ENCODE measurements at places on chromosomes 6 and 20.

DNA sequence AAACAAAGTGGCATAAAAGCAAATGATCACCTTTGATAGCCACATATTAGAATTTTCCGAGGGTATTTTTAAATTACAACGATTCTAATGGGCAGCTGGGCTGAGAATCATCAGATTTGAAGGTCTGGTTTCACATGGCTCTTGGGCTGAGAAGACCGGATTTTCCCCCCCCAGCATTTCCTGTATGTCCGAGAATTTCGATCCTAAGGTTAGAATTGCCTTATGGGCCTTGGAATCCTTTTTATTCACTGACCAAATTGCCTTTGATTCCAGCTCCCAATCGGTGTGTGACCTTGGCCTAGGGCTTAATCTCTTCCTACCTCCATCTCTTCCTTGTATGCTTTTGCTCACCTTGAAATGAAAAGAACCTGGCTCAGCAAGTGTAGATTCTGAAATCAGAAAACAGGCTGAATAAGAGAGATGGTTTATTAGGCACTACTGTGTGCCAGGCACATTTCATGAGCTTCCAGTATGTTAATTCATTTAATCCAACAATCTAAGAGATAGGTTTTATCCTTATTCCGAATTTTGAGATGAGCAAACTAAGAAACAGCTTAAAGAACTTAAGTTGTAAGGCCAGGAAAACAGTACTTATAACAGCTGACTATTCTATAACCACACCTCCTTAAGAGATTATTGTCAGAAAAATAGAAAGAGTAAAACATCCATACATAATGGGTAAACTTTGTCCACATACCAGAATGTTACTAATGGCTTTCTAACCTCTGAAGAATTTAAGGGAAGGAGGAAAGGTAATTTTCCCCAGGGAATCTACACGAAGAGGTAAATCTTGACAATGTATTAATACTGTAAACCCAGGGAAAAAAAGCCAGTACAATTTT, 39.4 kb downstream of the HFE start:
- no peak for DNase-seq

DNA sequence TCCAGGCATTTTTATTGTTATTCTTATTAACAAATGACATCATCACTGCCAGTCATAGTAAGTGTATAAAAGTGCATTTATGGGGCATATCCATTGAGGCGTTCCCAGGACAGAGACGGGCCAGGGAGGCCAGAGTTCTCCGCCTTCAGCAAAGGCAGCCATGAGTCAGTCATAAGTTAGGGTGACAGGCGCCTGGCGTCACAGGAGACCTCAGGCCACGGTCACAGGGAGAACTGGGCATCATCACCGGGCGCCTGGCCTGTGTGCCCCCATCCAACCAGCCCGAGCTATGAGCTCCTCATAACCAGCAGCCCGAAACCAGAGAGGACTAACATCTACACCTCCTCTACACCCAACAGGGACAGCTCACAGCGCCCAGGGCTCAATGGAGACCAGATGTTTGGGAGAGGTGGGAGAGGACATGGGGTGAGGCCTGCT, 259.2 kb downstream of the DLL1 start:
- DNase-seq, result no peak

DNA sequence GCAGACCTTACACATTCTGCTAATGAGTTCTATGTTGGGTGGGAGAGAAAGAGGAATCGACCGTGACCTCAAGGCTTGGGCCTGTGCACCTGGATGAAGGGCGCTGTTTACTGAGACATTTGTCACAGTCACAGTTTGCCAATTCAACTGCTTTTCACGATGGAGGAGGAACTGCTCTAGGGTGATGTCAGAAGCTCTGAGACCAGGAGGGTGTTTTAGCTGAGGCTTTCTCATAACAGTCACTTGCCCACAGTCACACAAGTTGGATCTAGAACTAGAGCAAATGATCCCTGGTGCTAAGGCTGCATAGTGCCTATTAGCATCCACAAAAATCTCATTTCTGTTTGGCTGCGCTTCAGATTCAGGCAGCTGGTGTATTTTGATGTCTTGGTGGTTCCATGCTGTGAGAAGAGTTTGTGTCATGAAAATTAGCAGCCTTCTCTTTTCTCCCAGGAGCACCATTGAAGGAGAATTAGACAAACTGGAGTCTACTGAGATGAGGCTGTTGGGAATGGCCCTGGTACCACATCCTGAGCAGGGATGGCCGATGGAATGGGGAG, 83.3 kb upstream of the TGM3 start:
- DNase-seq, result no peak

GRCh38 chr6:83908813-83909212, 49.3 kb downstream of the CYB5R4 start:
- DNase-seq, result no peak

DNA sequence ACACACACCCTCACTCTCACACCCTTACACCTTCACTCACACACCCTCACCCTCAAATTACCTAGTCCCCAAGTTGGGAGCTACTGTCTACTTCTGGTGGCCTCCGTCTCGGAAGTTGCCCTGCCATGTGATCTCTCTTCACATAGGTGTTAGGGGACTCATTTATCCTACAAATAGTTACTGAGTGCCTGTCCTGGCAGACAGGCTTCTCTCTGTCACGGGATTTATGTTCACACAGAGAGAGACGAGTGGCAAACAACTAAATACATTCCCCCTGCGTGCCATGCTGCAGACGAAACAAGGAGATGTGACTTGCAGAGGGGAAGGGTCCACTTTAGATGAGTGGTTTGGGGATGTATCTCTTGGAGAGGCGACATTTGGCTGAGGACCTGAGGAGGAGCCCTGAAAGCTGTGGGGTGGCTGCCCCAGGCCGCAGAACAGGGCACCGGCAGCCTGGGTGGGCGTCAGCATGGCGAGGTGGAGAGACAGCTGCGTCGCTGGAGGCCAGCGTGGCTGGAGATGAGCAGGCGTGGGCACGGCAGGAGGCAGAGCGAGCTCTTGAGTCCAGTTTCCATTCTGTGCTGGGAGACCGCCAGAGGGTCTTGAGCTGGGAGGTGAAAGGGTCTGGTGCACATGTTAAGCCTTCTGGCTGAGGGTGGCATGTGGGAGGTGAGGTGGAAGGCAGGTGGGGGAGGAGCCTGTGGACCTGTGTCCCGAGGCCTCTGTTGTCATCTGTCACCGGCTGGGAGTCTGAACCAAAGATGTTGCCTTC, 17.2 kb downstream of the DYNLT1 start:
- no peak for DNase-seq

- DNase-seq, result no peak
These were observed 910 bp upstream of the ADTRP start for GRCh38 chr6:11779329-11780096.

- no peak for DNase-seq
These were observed 783.4 kb upstream of the CHD6 start for GRCh38 chr20:42401613-42402012.

- no peak for DNase-seq
These were observed 611.5 kb upstream of the IMPG1 start for GRCh38 chr6:76683985-76684384.

- no peak for DNase-seq
These were observed 34.8 kb downstream of the MYLIP start for GRCh38 chr6:16163535-16164300.

DNA sequence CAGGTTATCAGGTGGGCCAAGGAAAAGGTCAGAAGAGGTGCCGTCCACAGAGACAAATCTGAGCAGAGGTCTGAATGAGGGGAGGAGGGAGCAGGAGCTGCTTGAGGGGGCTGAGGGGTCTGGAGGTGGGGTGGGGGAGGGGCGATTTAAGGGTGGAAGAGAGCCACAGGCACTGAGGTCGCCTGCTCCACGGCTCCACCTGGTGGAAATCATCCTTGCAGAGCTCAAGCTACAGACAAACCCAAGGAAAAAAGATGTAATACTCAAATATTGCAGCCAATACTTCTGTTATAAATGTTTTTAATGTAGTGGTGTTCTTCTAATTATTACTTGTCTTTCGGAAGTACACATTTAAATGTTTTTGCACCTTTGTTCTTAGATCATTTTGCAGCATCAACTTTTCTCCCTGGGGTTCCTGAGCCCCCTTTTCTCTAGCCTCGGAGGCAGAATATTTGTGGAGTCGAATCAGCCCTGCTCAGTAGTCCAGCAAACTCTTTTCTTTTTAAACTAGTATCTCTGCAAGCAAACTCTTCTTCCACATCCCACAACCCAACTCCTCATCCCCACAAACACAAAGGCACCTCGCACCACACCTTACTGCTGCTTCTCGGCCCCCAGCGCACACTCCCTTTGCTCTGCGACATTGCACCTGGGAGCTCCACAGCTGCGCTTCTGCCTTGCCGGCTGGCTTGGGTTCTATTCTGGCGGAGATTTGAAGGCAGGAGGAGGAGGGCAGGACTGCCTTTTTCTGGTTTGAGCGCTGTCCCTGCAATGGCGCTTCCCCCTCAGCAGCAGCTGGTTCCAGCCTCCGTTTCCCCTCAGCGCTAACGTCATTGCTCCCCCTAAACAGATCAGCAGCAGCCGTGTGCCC, 51.0 kb upstream of the TFAP2A start:
- DNase-seq, result peak; percentile 12
